ENCODE measurements at places on chromosomes 2 and 18.

DNA sequence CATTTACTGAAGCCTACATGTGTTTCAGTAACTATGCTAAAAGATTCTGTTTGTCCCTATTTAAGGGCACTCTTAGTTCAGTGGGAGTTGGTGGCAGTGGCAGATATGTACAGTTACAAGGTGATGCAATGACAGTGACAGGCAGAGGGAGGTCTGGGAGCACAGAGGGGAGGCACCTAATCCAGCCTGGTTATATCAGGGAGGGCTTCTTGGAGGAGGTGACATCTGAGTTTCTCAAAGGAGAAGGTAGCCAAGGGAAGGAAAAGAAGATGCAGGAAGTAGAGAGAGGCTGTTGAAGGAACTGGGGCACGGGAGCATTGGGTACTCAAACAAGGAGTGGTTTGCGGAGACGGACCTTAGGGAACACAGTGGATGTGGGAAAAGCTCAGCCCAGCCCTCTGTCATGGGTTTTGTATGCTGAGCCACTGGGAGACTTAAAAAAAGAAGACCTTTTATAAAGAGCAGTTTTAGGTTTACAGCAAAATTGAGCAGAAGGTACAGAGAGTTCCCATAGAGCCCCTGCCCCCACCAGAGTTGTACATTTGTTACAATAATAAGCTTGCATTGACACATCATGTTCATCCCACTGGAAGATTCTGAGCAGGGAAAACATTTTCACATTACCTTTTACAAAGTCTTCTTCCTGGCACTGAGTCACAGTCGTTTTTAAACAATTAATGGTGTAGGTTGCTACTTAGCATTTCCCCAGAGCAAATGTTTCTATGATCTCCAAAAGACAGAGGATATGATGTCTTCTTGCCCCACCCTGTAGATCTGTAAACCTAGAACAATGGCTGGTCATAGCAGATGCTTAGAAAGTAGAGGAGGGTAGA is 83.0 kb upstream of the TAF1B start:
- DNase-seq: no peak

GRCh38 chr2:164761737-164762460 is 79.7 kb downstream of the COBLL1 start:
- no peak for DNase-seq

- no peak for DNase-seq
These were observed 1530.7 kb downstream of the LRP1B start for GRCh38 chr2:140600116-140600515.

DNA sequence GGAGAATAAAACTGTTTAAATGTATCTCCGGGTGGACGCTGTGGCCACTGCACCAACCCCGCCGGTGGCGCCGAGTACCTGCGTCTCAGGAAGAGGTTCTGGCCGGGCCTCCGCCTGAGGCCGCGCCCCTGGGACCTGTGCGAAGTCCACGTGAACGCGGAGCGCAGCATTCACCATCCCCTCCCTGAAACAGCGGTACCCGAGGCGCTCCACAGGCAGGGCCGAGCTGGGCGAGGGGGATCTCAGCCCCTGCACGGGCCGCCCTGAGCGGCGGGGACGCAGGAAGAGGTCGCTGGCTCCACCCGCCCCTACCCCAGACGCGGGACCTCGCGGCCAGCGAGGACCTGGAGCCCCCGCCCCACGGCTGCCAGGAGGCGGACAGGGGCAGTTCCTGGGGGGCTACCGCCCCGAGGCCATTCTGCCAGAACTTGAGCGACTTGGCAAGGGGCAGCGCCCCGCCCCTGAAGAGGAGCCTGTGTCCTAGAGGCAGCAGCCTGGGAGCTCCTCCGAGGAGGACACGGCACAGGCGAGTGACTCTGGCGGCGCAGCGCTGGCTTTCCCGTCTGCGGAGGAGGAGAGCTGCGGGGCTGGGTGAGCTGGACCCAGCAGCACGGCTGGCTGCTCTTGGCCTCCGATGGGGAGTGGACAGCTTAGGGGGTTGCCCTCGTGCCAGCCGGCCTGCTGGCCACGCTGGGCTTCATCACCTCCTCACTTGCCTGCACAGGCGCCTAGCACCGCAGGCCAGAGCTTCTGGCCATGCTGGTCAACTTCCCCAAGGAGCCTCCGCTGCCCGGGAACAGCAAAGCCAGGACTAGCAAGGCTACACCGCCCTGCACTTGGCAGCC is 9.7 kb upstream of the TEKT4 start:
- no peak for DNase-seq

GRCh38 chr2:27916293-27916995 is 25.9 kb downstream of the BABAM2 start:
- DNase-seq: no peak
